ENCODE measurements at places on chromosomes 2 and 18.

GRCh38 chr2:172905937-172906811, 169.5 kb upstream of the MAP3K20 start:
- no peak for DNase-seq

DNA sequence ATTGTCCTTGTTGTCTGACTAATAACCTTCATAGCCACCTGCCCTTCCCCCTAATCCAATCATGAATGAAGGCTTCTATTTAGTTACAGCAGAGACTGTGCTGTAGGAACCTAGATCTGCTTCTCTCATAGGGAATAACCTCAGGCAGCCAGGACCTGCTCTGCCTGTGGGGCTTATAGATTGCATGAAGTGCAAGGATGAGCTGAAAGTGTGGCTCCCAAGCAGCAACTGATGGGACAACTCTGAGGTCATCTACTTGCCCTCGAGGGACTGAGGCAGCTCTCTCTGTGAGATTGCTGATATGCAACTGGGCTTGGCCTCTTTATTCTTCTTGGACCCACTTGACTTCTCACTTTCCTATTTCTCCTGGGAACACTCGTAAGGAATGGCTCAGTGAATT, 23.8 kb upstream of the SLC38A11 start:
- no peak for DNase-seq

- no peak for DNase-seq
These were observed 252.2 kb upstream of the CDH20 start for GRCh38 chr18:61080954-61081528.

- DNase-seq: no peak
These were observed 201.4 kb downstream of the CTNNA2 start for GRCh38 chr2:79714283-79714682.

- no peak for DNase-seq
These were observed 118.2 kb downstream of the VWC2L start for GRCh38 chr2:214529021-214529420.

- DNase-seq: no peak
These were observed 46.1 kb downstream of the CDK15 start for GRCh38 chr2:201852462-201852861.

GRCh38 chr2:103789381-103790095, 1027.7 kb downstream of the TMEM182 start:
- DNase-seq: no peak

GRCh38 chr18:10015288-10015701, 101.5 kb downstream of the VAPA start:
- DNase-seq: no peak

GRCh38 chr2:72204156-72204785, 56.6 kb upstream of the CYP26B1 start:
- no peak for DNase-seq

DNA sequence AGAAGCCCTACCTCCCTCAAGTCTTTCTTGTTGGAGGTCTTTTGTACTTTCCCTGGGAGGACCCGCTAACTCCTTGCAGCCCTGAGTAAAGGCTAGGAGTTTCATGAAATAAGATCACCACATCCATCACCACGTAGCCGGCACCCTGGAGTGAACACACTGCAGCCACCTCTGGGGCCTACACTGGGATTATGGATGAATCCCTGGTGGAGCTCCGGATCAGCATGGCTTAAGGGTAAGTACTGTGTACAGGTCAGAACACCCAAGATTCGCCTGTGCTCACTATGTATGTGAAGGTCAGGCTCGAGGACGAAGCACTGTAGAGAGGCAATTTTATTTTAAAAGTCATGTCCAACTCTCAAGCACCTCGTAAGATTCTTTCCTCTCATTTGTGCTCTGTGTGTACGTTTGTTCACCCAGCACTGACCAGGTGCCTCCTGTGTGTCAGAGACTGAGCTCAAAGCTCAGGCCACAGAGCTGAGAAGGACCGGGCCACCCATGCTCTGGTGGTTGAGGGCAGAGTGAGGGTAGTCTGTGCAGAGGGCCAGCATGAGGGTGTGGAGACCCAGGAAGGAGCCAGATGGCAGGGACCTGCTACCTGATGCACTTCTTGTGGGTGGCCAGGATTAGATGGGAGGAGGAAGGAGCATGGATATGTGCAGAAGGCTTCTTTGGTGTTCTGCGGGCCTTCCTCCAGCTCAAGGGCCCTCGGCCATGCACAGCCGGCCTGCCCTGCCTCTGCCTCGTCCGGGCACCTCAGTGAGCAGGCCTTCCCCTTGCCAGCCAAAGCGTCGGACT, 66.7 kb upstream of the TFCP2L1 start:
- no peak for DNase-seq

GRCh38 chr2:38239452-38239851, 137.6 kb downstream of the ATL2 start:
- no peak for DNase-seq

GRCh38 chr2:45458909-45459563, 152.0 kb downstream of the SRBD1 start:
- DNase-seq: peak; percentile 2

GRCh38 chr2:13676269-13676668, 956.2 kb upstream of the LRATD1 start:
- DNase-seq: no peak

- no peak for DNase-seq
These were observed 616.6 kb upstream of the FSHR start for GRCh38 chr2:49770919-49771318.

GRCh38 chr18:44280479-44280878, 400.2 kb upstream of the SETBP1 start:
- DNase-seq: no peak

DNA sequence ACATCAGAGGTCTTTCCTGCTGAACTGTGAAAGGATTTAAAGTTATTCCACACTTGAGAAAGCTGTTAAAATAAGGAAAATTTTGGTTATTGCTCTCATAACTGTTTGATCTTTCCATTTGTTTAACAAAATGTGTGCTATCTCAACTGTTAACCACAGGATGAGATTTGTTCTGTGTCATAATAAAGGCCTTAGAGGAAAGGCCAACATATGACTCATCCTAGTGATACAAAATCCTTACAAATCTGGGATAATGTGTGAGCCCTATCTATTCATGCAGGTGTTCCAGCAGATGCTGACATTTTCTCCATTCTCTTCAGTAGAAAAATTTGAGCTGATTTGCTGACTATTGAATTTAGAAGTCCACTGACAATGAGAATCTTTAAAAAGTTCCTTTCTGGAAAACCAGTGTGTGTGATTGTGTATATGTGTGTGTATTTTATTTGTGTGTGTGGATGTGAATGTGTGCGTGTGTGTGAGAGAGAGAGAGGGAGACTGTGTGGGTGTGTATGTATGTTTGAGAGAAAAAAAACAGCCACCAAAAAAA, 1111.9 kb upstream of the GYPC start:
- DNase-seq: no peak

DNA sequence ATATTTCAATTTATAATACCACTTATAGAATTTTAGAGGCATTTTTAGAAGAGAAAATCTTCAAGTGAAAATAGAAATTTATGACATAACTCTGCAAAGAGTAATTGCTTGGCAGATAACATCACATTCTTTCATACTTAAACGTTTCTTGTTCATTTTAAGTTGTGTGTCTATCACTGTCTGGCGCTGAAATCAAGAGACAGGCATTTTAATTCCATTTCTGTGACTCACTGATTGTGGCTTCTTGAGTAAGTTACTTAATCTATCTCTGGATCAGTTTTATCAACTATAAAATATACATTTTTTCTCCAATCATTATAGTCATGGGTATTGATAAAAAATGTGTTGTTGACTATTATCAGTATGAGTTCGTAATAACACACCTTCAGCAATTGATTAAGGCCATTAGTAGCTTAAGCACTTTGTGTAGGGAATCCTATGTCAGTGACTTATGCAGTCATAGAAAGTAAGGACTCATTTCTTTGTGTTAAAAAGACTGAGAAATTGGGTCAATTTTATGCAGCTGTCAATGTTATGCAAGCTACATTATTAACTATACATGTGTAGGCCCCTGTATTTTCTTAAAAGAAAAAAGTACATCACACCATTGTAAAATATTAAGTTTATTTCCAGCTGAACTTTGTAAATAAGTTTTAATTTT, 497.3 kb downstream of the CCDC85A start:
- DNase-seq: no peak

- no peak for DNase-seq
These were observed 141.7 kb upstream of the LMAN1 start for GRCh38 chr18:59500765-59501164.

GRCh38 chr2:118989481-118989880, 47.5 kb downstream of the MARCO start:
- no peak for DNase-seq

- DNase-seq: no peak
These were observed 294.2 kb downstream of the FIGN start for GRCh38 chr2:163441603-163442002.

DNA sequence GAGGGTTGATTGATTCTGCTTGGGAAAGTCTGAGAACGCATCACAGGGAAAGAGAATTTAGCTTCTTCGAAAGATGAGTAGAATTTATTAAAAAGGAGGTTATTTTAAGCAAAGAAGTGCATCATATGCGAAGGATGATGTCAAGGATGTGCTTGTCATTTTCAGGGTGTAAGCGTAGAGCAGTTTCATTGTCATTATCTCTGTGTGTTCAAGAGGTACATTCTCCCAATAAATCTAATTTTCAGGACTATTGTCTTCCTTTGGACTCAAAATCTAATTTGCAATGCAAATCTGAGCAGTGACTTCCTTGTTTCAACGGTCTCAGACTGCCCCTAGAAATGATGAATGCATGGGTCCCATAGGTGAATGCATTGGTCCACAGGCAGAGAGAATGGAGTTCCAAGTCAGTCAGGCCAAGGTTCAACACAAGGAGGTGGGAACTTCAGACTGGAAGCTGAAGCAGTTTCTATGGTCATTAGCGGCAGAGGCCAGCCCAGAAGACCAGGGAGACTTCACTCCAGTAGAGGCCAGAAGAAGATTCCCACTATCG, 99.8 kb downstream of the CDC42EP3 start:
- no peak for DNase-seq

- no peak for DNase-seq
These were observed 152.3 kb downstream of the MAIP1 start for GRCh38 chr2:200107514-200108217.

GRCh38 chr2:207408086-207408794, 121.5 kb upstream of the CREB1 start:
- DNase-seq: no peak

DNA sequence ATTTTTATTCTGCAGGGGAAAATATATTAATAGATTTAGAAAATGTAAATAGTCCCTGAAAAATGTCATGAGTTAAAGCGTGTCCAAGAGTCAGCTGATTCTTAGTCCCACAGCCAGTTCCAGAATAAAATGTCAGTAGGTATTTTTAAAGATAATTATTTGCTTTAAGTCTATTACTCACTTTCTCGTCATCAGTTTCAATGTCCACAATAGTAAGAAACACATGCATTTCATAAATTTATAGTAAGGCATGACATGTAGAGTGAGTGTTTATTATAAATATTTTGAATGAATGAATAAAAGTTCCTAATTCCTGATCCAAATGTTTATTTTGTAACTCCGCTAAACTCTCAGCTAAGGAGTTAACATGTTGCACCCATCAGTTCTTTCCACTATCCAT, 1044.0 kb upstream of the PIK3C3 start:
- no peak for DNase-seq

GRCh38 chr2:175396696-175397095, 215.2 kb upstream of the ATP5MC3 start:
- DNase-seq: no peak

DNA sequence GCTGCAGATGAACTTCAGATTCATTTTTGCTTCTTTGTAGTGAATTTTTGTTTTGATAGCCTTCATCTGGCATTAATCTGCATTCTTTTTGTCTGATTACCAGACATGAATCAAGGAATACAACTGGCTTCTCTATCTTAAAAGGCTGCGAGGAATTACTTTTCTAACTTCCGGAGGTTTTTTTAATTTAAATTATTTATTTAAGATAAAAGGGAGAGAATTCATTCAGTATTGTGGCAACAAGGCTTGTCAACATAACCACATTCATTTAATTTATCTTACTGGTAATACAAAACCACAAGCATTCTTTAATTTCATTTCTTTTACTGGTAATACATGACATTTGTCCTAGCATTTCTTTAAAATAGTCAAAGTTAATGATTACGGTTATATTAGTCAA, 36.0 kb downstream of the CSRNP3 start:
- no peak for DNase-seq

- DNase-seq: no peak
These were observed 101.2 kb downstream of the KCTD18 start for GRCh38 chr2:200408428-200409316.
